MG63 (cell line): ENCODE measurements at places on chromosomes 13 and 19. TPM values are rescaled to one million over a fixed set of nuclear protein-coding genes. Genes with fewer than 3 reads are reported as not detected.

The VSTM1 gene
- not detected in 2 replicates for total RNA-seq

The APC2 gene
- total RNA-seq = 0.59 and 2.0 TPM in 2 replicates

The FUT2 gene
- total RNA-seq = not detected in 2 replicates

The TRPM4 gene
- 7.9 and 8.4 TPM in 2 replicates for total RNA-seq

The ZNF738 gene
- total RNA-seq = 6.4 and 17.9 TPM in 2 replicates

The UGGT2 gene
- total RNA-seq = 8.8 and 21.2 TPM in 2 replicates

The ZNF613 gene
- 0.84 and 3.0 TPM in 2 replicates for total RNA-seq

The TMEM238 gene
- 3.5 TPM in 1 of 2 replicates, not detected in the other for total RNA-seq

The INSR gene
- total RNA-seq = 3.9 and 7.6 TPM in 2 replicates

The F10 gene
- total RNA-seq = not detected in 2 replicates

The CD209 gene
- total RNA-seq = not detected in 2 replicates

The CDADC1 gene
- 0.39 and 6.1 TPM in 2 replicates for total RNA-seq

The ACER1 gene
- not detected in 2 replicates for total RNA-seq

The HPN gene
- total RNA-seq = not detected in 2 replicates

The LENG9 gene
- total RNA-seq = 8.6 and 12.4 TPM in 2 replicates

The TPTE2 gene
- not detected in 2 replicates for total RNA-seq

The ATP12A gene
- not detected in 2 replicates for total RNA-seq

The USP12 gene
- 15.1 and 23.8 TPM in 2 replicates for total RNA-seq

The NAPSA gene
- 1.5 TPM in 1 of 2 replicates, not detected in the other for total RNA-seq

The ERICH6B gene
- not detected in 2 replicates for total RNA-seq

The NLRP9 gene
- not detected in 2 replicates for total RNA-seq

The DIS3 gene
- total RNA-seq = 29.7 and 42.5 TPM in 2 replicates

The ZNF667 gene
- not detected in 2 replicates for total RNA-seq

The CATSPERD gene
- not detected in 2 replicates for total RNA-seq

The BRD4 gene
- 9.3 and 16.0 TPM in 2 replicates for total RNA-seq

The ZIC5 gene
- total RNA-seq = 1.8 and 2.9 TPM in 2 replicates

The CCNA1 gene
- 0.49 and 0.59 TPM in 2 replicates for total RNA-seq

The PTOV1 gene
- total RNA-seq = 45.1 and 96.1 TPM in 2 replicates

The C19orf67 gene
- not detected in 2 replicates for total RNA-seq

The CABP5 gene
- total RNA-seq = not detected in 2 replicates

The EFNA2 gene
- total RNA-seq = 0.76 TPM in 1 of 2 replicates, not detected in the other

The EDDM13 gene
- total RNA-seq = not detected in 2 replicates

The MUC16 gene
- not detected in 2 replicates for total RNA-seq

The THSD8 gene
- 0.99 TPM in 1 of 2 replicates, not detected in the other for total RNA-seq

The ZNF112 gene
- total RNA-seq = 2.6 and 33.1 TPM in 2 replicates

The PRR36 gene
- total RNA-seq = not detected in 2 replicates

The IRS2 gene
- 0.33 and 0.35 TPM in 2 replicates for total RNA-seq

The APOC1 gene
- total RNA-seq = not detected in 2 replicates

The ZNF626 gene
- total RNA-seq = 0.99 and 10.4 TPM in 2 replicates

The ATP1A3 gene
- not detected in 2 replicates for total RNA-seq

The FAM216B gene
- not detected in 2 replicates for total RNA-seq

The TINCR gene
- 0.10 and 0.23 TPM in 2 replicates for total RNA-seq

The PEAK3 gene
- total RNA-seq = not detected in 2 replicates

The DACT3 gene
- 1.5 and 1.7 TPM in 2 replicates for total RNA-seq

The CYP4F8 gene
- not detected in 2 replicates for total RNA-seq

The ERFL gene
- not detected in 2 replicates for total RNA-seq

The SERPINE3 gene
- not detected in 2 replicates for total RNA-seq

The ZNF578 gene
- 0.07 TPM in 1 of 2 replicates, not detected in the other for total RNA-seq

The OVOL3 gene
- total RNA-seq = not detected in 2 replicates

The NLRP11 gene
- not detected in 2 replicates for total RNA-seq
